ENCODE measurements at places on chromosomes 6 and 20. TPM values are rescaled to one million over a fixed set of nuclear protein-coding genes. Genes with fewer than 3 reads are reported as not detected.

BCAS4 gene
- total RNA-seq = 2.7 TPM

OTOR gene
- total RNA-seq = not detected

- peak; percentile 47 for DNase-seq
These were observed 913 bp downstream of the BTN2A2 start for GRCh38 chr6:26383624-26384417.

DNA sequence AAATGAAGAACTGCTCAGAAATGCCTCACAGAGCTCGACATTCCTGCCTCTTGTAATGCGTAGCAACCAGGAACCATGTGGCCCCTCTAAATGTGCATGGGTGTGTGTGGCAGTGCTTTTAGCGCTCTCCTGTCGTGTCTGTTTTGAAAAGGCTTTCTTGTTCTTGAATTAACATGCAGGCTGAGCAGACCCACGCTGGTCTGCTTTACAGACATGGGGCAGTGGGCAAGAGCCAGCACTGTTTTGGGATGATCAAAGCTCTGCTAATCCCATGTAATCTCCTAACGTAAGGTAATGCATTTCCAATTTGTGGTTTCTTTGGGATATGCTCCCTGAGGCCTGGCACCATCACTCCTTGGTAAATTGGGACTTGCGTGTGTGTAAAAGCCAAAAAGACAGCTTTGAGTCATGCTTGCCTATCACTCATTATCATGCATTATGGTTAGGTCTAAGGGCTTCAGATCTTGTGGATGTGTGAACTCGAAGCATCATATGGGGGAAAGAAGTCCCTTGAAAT is 11.8 kb downstream of the RIPOR2 start:
- DNase-seq = no peak

- no peak for DNase-seq
These were observed 10.9 kb upstream of the PGC start for GRCh38 chr6:41757931-41758640.

DNA sequence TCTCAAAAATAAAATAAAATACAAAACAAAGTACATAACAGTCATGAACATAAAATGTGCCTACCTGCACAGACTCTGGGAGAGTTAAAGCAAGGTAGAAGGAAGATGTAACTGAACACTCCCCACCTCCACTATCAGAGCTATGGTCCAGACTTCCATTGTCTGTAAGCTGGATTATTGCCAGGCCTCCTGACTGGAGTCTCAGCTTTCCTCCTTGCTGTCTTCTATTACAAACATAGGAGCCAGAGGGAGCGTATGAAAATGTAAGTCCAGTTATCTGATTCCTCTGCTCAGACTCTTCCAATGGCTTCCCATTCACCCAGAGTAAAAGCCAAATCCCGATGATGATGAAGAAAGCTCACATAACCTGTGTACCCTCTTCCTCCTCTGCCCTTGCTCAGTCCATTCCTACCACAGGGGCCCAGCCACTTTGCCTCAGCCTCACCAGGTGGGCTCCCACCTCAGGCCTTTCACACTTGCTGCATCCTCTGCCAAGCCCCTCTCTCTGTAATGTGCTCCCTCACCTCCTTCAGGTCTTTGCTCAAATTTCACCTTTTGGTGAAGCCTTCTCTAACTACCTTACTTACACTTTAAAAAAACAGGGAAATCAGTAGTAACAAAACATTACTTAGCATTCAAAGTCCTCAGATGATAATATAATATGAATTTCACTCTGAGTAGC is 194.1 kb downstream of the RIMS1 start:
- DNase-seq = no peak

Data from fibroblast of the aortic adventitia (primary cell).